Cerebellar cortex (tissue), 1 donor: ENCODE measurements at places on chromosomes 7 and 10.

GRCh38 chr10:98417481-98417959, 2.5 kb upstream of the PYROXD2 start:
- peak; percentile 69 for DNase-seq

DNA sequence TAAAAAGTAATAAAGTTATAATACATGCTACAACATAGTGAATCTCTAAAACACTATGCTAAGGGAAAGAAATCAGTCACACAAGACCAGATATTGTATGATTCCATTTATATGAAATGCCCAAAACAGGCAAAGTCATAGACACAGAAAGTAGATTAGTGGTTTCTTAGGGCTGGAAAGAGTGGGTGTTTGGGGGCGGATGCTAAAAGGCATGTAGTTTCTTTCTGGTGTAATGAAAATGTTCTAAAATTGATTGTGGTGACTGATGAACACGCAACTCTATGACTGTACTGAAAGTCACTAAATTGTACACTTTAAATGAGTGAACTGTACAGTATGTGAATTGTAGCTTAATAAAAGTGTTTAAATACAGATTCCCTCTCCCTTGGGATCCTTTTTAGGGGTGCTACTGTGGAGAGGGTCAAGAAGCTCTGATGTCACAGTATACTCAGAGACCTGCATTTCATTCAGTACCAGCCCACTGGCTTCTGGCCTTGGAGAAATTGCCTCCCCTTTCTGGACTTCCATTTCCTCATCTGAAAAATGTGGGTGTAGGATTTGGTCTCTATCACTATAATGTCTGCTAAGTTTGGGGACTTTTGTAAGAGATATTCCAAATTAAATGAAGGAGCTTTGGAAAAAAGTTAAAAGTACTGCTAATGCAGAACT, 46.4 kb downstream of the AOAH start:
- DNase-seq = no peak

GRCh38 chr7:79403451-79403850, 50.0 kb downstream of the MAGI2 start:
- peak; percentile 57 for DNase-seq

GRCh38 chr10:101019440-101019703, 11.6 kb downstream of the PDZD7 start:
- DNase-seq = no peak

DNA sequence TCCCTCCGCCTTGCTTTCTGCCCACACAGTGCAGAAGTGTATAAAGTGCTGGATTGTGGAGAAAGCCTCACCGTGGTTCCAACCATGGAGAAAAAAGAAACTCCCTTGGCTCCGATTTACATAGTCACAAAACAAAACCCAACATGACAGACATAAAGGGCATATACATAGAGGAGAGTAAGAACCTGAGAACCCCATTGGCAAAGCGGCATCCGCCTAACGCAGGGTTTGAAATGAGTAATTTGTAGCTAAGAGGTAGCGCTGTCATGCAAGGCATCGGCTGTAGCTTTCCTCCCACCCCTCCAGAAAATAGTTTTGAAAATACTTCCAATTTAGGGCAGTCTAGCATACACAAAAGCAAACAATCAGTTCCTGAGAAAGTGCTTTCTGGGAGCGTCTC, 126.0 kb upstream of the NRBF2 start:
- DNase-seq = no peak

GRCh38 chr7:154744256-154744860, 258.6 kb downstream of the PAXIP1 start:
- DNase-seq = peak; percentile 59

DNA sequence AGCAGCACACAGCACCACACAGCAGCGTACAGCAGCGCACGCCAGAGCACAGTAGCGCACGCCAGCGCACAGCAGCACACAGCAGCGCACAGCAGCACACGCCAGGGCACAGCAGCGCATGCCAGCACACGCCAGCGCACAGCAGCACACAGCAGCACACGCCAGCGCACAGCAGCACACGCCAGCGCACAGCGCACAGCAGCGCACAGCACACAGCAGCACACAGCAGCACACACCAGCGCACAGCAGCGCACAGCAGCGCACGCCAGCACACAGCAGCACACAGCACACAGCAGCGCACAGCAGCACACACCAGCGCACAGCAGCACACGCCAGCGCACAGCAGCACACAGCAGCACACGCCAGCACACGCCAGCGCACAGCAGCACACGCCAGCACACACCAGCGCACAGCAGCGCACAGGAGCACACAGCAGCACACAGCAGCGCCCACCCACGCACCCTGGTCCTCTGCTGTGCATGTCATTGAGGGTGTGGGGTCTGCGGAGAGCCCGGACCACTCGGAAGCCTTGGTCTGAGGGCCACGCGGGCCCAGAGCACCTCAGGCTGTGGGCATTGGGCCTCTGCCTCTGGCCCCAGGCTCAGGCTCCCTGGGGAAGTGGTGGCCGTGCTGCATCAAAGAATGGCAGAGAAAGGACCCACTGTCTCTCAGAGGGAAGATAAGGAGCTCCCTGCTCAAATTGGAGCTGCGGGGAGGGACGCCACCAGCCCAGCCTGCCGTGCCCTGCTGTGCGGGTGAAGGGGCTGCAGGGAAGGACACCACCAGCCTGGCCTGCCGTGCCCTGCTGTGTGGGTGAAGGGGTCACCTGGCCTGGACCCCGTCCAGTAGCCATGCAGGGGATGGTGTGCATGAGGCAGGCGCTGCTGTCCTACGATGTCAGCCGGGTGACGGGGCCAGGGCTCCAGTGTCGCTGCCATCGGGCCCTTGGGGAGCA, 27.5 kb upstream of the GPR146 start:
- DNase-seq = no peak

DNA sequence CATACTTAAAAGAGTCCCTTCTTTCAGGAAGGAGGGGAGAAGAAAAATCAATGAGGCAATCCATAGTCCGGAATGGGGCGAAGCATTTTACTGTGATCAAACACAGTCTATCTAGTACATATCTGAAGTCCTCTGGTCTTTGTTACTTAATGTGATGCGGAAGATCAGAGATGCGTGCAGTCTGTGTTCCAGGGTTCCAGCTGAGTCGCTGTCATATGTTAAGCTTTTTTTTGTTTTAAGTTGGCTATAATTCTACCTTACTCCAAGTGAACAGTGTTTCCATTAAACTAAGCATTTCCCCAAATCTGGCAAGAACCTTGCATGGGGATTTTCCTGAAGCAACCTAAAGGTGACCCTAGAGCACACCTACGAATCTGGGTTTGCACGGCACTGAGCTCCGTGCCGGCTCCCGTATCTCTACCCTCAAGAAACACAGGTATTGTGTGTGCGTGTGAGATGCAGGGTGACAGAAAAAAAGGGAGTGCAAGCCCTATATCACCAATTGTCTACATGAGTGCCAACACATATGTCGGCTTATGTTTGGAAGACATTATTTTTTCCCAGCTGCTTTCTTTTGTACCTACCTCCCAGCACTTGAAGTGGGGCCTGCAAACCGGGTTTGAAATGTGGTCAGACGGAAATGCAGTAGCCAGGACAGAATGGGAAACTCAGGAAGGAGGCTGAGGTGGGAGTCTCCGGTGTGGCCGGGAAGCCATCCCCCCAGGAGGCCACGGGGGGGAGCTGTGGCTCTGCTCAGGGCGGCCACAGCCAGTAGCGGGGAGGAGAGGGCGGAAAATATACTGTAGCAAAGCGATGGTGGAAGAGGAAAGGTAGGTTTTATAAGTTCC, 435.8 kb upstream of the MGMT start:
- DNase-seq = peak; percentile 28

GRCh38 chr10:3784510-3785250, at the start of gene KLF6:
Gene KLF6 (minus strand): TSS chr10:3785209. CDS start chr10:3785014, 195 bp downstream.
- peak; percentile 29 for DNase-seq

- no peak for DNase-seq
Measured at GRCh38 chr10:109029870-109030269, 893.4 kb downstream of the XPNPEP1 start.

- peak; percentile 85 for DNase-seq
Measured at GRCh38 chr7:137628216-137628615, 218.6 kb downstream of the DGKI start.

- no peak for DNase-seq
Measured at GRCh38 chr10:85946713-85947326, 419.8 kb downstream of the GRID1 start.

DNA sequence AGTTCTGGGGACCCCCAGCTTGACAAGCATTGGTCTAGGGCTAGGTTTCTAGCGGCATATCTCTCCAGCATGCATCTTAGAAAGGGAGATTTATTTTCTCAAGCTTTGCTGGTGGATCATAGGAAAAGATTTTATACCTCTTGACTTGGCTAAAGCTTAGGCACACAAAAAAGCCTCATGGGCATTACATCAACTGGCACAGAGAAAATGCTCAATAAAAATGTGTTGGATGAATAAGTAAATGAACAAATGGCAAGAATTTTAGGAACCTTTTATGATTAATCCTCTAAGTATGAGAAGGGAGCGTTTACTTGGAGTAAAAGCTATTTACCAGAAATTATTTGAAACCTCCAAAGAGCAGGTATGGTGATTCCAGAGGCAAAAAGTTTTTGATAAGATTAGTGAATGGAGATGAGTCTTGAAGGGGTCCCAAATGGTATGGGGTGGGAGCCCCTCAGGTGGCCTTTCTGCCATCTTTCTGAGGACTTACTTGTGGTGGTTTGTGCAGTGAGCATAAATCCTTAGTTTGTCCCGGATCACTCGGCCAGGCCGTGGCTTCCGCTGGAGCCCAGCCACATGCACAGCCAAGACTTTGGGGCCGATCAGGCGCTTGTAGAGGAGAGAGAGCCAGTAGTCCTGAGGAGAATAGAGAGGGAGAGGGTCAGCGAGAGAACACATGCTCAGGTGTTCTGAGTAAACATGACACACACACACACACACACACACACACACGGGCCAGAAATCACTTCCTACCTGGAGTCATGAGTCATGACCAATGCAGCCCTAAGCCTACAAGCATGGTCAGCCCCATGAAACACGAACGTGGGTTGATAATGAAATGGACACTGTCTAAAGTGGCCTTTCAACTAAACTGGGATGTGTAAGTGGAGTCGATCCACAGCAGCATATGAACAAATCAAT, 43.1 kb upstream of the HPS1 start:
- no peak for DNase-seq

- DNase-seq = peak; percentile 76
Measured at GRCh38 chr10:60606343-60607080, 171.8 kb upstream of the CDK1 start.

DNA sequence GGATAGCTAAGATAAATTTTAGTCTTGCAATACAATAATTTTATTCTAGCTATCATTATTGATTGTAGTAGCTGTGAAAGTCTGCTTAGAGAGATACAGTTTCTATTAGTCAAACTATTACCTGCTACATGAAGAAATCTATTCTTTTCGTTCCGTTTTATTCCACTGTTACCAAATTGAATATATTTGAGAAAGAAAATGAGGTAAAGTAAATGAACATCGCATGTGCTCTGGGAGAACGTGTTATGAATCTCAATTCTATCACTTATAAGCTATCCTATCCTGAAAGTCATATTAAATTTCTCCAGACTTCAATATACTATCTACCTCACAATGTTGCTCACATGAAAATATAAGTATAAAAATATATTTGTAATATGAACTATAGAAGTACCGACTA, 21.3 kb downstream of the GRM3 start:
- DNase-seq = no peak

DNA sequence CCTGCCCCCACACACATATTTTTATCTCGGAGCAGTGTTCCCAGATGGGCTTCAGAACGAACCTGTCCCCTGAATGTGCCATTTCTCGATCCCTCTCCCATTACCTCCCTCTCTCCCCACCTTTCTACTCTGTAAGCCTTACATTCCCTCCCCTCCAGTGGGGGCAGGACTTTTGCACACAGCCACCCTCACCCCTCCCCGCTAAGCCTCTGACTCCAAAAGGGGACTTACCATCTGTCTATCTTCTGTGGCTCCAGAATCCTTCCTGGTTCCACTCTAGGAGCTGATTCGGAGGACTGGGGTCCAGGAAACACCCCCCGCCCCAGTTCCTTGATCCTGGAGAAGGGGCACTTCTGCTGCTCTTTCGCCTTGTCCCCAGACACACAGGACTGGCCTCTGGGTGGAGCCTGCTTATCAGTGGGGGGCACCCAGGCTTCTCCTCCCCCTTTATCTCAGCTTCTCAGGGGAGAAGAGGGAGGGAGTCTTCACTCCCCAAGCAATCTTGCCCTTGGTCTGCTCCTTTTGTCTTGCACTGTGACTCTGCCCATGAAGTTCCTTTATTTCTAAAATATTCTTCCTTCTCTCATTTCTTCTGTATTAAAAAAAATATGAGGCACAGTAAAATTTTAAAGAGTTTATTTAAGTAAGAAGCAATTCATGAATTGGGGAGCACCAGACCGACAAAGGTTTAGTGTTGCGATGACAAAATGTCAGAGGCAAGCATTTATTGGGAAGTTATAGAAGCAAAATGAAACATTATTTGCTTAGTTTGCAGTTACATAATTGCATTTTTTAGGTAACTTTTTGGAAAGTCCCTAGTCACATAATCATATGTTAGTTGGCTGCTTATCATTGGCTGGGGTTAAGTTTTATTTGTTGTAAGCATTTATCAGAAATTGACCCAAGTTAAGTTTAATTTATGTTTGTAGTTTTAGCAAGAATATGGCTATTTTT, at the start of gene KEL:
KEL (minus strand) TSS at position 391 of the 954 bp plus-strand sequence; CDS start at position 234, 157 bp downstream.
- DNase-seq = no peak

GRCh38 chr10:43946445-43946844, 297.8 kb upstream of the ZNF32 start:
- no peak for DNase-seq

- DNase-seq = no peak
Measured at GRCh38 chr7:103547451-103548284, 101.7 kb upstream of the SLC26A5 start.

DNA sequence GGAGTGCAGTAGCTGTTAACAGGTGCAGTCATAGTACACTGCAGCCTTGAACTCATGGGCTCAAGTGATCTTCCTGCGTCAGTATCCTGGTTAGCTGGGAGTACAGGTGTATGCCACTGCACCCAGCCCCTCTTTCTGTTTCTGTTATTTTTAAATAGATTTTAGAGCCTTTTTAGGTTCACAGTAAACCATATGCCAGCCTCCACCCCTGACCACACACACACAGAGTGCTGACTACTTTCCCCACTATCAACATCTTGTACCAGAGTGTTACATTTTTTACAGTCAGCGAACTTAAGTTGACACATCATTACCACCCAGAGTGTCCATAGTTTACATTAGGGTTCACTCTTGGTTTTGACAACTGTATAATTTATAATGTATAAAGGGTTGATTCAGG, 32.1 kb downstream of the MARCHF5 start:
- DNase-seq = no peak
